ENCODE measurements at places on chromosomes 11 and 22.

DNA sequence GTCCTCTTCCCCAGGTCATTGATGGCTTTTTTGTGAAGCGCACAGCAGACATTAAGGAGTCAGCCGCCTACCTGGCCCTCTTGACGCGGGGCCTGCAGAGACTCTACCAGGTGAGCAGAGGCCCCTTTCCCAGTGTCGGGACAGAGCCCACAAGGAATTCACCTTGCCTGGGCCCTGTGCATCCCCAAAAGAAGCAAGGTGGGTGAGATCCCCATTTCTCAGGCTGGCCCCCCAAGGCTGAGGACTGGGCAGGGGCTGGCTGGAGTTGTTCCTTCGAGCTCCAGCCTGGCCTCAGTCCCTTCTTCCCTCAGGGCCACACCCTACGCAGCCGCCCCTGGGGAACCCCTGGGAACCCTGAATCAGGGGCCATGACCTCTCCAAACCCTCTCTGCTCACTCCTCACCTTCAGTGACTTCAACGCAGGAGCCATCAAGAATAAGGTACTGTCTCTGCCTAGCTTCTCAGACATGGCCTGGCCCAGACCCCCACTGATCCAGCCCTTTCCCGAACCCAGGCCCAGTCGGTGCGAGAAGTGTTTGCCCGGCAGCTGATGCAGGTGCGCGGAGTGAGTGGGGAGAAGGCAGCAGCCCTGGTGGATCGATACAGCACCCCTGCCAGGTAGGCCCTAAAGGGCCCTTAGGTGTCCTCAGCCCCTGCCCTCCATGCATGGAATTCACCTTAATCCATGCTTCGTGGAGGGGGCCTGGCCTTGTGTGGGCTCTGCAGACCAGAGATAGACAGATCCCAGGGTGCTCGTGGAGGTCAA lies 4.7 kb downstream of the MUS81 start:
- DNase-seq = no peak

- peak; percentile 97 for DNase-seq
These were observed at the start of gene TMPRSS4 for GRCh38 chr11:118076754-118077281. Gene TMPRSS4 (plus strand): TSS chr11:118077078. CDS start chr11:118077303, 225 bp downstream.

- no peak for DNase-seq
These were observed 73.6 kb downstream of the RPL27A start for GRCh38 chr11:8756201-8756600.

DNA sequence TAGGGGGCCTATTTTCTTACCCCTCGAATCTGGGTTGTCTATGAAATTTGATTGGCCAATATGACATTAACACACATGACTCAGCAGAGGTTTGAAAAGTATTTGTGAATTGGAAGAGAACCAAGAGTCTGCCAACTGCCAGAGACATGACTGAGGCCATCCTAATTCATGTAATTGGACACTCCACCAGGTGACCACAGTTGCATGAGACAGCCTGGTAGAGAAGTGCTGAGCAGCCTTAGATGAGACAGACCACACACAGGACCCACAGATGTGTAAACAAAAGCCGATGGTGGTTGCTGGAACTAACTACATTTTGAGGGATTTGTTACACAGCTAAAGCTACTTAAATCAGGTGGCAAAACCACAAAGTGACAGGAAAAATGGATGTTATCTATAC lies 855 bp upstream of the MS4A5 start:
- DNase-seq = no peak

DNA sequence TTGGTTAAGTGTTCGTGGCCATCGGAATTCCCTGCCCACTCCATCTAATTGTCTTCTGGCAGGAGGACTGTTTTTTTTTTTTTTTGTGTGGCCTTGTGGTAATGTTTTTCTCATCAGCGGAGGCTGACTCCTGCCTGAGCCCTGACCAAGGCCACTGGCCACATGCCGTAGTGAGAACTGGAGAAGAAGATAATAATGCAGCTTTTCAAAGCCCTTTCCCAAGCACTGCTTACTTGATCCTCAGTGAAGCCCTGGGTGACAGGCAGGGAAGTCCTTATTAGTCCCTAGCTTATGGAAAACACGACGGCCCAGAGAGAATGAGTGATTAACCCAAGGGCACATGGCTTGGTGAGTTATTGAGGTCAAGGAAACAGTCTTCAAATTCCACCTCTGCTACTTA lies 71.2 kb downstream of the ADM start:
- DNase-seq = no peak

- no peak for DNase-seq
These were observed 475.4 kb upstream of the CHORDC1 start for GRCh38 chr11:90698238-90698637.

- DNase-seq = no peak
These were observed 17.9 kb downstream of the POLR3H start for GRCh38 chr22:41526226-41526829.

GRCh38 chr11:111531136-111531535 lies 9.4 kb upstream of the LAYN start:
- no peak for DNase-seq

DNA sequence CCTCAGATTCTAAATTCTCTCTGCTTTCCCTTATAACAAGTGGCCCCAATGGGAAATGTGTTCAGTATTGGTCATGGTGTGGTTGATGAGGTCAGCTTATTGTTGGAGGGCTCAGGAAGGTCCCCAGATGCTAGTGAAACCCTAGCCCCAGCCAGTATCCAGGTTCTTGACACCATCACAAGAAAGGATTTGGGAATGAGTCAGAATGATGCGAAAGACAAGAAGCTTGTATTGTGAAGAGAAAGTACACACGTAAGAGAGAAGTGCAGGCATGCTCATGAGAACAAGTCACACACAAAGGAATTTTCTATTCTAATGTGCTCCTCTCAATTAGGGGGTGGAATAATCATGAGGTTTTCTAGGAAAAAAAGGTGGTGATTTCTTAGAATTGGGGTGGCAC lies 34.9 kb upstream of the TRPC6 start:
- DNase-seq = no peak

GRCh38 chr11:116607027-116607426 lies 165.8 kb downstream of the BUD13 start:
- DNase-seq = no peak

GRCh38 chr11:19660076-19660475 lies 52.6 kb upstream of the NAV2 start:
- DNase-seq = no peak

DNA sequence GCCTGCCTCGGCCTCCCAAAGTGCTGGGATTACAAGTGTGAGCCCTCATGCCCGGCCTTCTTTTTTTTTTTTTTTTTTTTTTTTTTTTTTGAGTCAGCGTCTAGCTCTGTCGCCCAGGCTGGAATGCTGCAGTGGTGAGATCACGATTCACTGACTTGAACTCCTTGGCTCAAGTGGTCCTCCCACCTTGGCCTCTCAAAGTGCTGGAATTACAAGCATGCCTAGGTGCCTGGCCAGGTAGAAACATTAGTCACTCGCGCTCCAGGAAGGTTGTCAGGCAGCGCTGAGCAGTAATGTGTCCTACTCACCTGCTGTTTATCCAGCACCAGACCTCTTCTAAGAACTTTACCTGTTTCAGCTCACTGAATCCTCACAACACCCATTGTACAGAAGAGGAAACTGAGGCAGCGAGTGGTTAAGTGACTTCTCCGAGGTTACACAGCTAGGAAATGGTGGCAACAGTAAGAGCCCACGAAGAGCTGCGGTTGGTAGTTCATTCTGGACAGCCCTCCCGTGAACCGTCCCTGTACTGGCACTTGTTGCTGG lies 496 bp upstream of the CST6 start:
- no peak for DNase-seq

GRCh38 chr11:132640952-132641351 lies 891.3 kb downstream of the OPCML start:
- DNase-seq = no peak

GRCh38 chr22:45473626-45474237 lies 29.0 kb upstream of the FBLN1 start:
- DNase-seq = no peak

GRCh38 chr11:23257088-23257487 lies 396.8 kb upstream of the CCDC179 start:
- DNase-seq = no peak

DNA sequence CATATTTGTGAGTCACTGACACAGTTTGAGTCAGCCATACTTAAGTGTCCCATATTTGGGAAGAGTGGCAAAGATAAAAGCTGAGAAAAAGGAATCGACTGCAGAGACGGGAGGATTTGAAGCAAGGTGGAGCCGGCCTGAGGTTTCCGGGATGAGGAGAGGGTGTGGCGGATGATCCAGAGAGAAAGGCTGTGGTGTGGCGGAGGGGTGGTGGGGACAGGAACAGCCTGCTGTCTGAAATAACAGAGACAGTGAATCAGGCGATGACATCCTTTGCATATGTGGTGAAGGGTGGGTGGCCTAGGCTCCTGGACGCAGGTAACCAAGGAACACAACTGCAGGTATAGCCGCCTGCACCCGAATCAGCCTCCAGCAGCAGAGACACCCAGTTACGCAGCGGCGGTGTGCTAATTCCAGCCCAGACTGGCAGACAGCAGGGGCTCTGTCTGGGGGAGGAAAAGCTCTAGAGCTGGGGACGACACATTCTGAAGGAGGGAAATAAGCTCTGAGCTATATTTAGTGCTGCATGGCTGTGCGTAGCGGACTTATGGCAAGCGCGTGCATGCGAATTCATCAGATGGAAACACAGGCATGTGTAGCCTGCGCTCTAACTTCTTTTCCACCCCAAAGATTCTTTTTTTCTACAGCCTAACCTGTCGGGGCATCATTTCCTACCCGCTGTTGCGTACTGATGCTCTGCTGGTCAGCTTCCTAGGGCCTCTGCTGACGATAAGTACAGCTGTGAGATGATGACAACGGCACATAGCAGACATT lies 62.7 kb upstream of the BARX2 start:
- DNase-seq = no peak

- no peak for DNase-seq
These were observed 38.5 kb upstream of the ARFGAP3 start for GRCh38 chr22:42895541-42895981.

DNA sequence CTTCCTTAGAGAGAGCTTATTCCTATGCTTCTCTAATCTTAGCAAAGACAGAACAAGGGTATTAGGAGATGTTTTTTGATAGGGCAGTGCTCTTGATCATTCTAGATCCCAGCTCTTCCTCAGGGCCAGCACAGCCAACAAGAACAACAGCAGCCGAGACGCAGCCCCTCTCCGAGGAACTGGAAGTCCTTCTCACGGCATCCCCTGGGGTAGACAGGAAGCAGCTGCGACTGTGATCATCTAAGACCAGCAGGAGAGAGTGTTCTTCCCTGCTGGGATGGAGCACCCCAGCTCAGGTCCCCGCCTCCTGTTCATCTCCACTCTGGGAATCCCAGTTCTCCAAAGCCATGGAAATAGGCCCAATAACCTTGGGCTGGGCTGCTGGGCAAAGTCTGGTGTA lies 29.6 kb downstream of the IRAG1 start:
- no peak for DNase-seq

GRCh38 chr22:39665229-39665628 lies 94.7 kb downstream of the CACNA1I start:
- no peak for DNase-seq

- no peak for DNase-seq
These were observed 6.9 kb downstream of the TSPAN32 start for GRCh38 chr11:2308713-2309112.

DNA sequence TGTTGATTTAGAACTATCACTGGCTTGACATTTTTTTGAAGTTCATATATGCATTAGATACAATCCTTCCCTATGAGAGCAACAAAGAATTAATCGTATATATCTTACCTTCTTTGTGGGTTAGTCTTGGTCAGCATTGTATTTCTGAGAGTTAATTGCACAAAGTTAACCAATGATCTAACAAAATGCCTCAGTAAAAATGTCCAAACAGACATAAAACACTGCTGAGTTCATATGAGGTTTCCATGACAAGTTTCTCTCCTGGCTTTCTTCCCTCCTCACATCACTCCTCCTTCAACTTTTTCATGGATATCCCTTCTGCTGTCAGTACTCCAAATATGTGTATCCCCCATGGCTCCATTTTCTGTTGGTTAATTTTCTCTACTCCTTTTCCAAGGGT lies 9.0 kb downstream of the MAP6 start:
- DNase-seq = no peak

DNA sequence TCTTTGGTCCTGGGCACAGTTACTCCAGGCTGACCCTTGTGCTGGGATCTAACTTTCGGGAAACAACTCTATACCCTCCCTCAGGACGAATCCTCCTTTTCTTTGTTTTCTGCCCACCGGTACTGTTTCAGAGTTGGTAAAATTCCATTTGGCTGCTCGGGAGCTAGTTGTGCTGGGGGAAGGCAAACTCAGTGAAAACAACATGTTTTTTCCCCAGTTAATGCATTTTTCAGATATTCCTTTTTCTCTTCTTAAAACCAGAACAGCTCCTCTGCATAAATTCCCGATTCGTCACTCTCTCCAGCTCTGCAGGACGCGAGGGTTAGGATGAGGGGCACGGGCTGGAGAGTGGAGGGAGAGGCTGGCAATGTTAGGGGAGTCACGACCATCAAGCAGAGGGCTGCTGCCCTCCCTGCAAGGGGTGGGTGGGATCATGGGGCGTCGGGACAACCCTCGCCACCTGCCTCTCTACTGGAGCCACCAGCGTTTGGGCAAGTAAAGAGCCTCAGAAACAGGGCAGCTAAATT lies 31.3 kb downstream of the LRRC10B start:
- no peak for DNase-seq

GRCh38 chr11:4884361-4884760 lies 2.7 kb downstream of the OR51T1 start:
- no peak for DNase-seq

DNA sequence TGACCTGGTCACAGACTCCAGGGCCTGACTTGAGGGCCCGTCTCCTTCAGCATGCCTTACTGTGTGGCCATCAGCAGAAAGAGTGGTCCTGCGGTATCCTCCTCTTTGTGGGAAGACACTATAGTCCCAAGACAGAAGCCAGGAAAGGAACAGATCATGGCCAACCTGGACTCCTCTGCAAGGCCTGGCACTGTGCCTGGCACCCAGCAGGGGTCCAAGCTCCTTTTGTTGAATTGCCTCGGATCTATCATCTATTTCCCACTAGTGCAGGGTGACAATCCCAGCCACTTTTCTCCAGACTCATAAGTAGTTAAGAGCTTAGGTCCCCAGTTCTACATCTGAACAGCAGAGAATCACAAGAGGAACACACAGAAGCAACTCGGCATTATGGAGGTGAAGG lies 27.0 kb downstream of the DSCAML1 start:
- no peak for DNase-seq

GRCh38 chr11:83069441-83070043 lies 2.2 kb downstream of the RAB30 start:
- DNase-seq = no peak

GRCh38 chr11:133041181-133041580 lies 491.1 kb downstream of the OPCML start:
- DNase-seq = no peak

DNA sequence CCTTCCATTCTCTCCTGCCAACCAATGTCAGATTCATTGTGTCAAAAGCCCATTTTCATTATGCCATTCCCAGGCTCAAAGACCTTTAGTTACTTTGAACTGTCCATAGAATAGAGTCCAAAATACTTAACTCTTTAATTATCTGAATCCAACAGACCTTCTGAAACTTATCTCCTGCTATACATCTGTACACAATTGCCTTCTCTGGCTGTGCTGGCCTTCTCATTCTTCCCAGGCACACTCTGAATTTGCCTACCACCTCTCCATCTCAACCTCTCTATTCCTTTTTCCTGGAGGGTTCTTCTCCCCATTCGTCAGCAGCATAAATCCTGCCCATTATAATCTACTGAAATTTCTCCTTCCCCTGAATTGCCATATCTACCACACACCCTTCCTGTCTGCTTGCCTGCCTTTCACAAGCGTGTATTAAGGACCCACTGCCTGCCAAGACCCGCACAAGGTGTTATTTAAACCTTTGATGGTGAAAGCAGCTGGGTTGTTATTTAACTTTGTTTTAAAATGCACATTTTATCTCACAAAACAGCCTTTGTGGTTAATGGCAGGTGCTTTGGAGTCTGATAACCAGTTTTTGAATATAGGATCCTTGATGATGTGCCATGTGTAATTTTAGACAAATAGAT lies 125.9 kb downstream of the CCDC81 start:
- DNase-seq = no peak

GRCh38 chr11:62708392-62708791 lies 916 bp downstream of the GNG3 start:
- no peak for DNase-seq
